ENCODE measurements at places on chromosomes 2 and 18.

- DNase-seq, result no peak
Observed at GRCh38 chr2:209958016-209958415, 44.4 kb upstream of the RPE start.

GRCh38 chr18:31294199-31294747, 23.7 kb upstream of the DSG1 start:
- no peak for DNase-seq

- no peak for DNase-seq
Observed at GRCh38 chr2:131029812-131030211, 63.4 kb downstream of the FAM168B start.

- DNase-seq, result no peak
Observed at GRCh38 chr18:35731701-35732100, 150.2 kb downstream of the GALNT1 start.

GRCh38 chr2:105779394-105779793, 34.7 kb downstream of the NCK2 start:
- no peak for DNase-seq

- peak; percentile 53 for DNase-seq
Observed at GRCh38 chr2:233247744-233248143, 3.7 kb upstream of the ATG16L1 start.

DNA sequence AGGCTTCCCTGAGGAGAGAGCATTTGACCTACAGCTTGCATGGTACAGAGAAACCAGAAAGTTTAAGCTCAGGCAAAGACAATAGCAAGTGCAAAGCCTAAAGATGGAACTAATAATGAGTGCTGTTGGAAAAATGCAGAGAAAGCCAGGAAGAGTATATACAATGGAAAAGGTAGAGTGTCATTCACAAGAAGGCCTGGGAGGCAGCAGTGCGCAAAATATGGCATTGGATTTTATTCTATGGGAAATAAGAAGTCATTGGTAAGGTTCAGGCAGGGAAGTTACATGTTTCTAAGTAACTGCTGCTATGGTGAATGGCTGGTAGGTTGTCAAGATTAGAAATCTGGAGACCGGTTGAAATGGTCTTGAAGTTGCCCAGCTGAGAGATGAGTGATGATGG, 2167.3 kb upstream of the CELF4 start:
- no peak for DNase-seq

DNA sequence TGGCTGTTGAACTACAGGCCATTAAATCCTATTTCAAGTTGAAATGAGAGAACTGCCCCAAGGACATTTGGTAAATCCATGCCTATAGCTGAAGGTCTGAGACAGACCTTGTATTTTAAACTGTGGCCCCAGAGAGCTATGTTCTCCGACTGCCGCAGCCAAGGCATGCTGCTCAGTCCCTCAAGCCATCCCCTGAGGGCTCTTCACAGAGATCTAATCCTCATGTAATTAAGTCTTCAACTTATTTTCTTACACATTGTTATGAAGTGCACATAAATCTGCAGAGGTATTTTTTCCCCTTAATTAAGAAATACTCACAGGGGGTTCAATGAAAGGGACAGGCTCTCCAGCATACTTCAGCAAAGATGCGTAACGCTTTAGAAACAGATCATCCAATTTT, 50.6 kb downstream of the ABCG8 start:
- DNase-seq, result no peak

Measured in T-helper 2 cell (primary cell).